Iris pigment epithelial cell (primary cell): ENCODE measurements at places on chromosomes 7 and 10.
A peak's percentile ranks its signal among the peaks of the same experiment; 100 is the strongest.

DNA sequence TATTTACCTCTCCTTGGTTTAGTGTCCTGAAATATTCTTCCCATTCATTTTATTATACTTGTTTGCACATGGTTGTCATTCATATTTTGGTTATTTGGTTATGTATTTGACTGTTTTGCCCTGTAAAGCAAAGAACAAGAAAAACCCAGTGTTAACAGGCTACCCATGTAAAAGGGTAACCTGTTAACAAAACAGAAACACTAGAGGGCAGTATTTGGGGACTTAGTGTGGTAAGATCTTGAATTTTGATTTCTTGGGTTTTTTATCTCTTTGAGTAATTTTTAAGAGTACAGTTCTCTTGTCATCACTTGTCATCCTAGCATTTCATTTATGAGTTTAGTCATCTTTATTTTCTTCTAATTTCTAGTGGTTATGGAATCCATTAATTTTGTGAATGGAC lies 51.3 kb downstream of the POLL start:
- DNase-seq, result peak; percentile 21

DNA sequence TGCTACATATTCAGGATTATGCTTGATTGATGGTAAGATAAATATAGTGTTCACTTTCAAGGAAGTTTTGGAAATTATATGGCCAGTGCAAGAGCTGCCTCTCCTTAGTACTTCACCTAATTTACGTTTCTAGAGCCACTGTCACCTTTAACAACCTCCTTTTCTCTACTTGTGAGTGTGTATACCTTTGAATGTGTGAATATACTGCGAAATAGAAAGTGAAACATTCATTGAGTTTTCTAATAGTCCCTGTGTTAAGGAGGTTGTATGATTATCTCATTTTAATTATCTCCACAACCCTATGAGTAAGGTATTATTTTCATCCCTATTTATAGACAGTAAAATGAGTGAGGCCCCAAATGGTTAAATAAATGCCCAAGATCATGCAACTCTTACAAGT lies 1050.5 kb downstream of the XPNPEP1 start:
- no peak for DNase-seq

DNA sequence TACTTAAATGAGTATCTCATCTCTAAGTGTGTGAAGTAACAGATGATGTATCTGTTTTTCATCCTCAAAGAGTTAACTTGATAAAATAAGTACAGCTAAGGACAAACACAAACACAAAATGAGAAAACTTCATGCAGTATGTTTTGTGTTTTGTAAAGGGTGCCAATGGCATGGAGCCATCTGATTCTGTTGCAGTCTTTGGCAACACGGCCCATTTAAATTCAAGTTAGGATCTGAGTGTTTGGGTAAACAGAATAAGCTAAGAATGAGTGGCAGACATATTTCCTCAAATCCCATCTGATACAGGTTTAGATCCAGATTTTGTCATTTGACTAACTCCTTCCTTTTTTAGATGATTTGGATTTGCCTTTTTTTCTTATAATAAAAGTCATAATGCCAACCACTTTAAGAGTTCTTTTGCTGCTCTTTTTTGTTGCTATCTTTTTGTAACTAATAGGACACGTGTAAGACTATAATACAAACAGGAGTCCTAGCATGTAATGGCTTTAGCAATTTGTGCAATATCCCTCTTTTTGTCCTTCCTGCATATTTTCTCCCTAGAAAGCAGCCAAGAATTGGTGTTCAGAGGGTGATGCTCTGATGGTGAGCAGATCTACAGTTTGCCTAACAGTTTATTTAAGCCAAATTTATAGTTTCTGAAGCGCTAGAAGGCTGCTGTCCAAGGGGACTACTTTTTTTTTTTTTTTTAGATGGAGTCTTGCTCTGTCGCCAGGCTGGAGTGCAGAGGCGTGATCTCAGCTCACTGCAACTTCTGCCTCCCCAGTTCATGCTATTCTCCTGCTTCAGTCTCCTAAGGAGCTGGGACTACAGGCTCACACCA lies 18.9 kb upstream of the ACTA2 start:
- DNase-seq, result no peak

- DNase-seq, result peak; percentile 77
Observed at GRCh38 chr7:116512520-116513188, 12.2 kb upstream of the CAV1 start.

- no peak for DNase-seq
Observed at GRCh38 chr10:7855205-7855604, 36.9 kb downstream of the TAF3 start.

DNA sequence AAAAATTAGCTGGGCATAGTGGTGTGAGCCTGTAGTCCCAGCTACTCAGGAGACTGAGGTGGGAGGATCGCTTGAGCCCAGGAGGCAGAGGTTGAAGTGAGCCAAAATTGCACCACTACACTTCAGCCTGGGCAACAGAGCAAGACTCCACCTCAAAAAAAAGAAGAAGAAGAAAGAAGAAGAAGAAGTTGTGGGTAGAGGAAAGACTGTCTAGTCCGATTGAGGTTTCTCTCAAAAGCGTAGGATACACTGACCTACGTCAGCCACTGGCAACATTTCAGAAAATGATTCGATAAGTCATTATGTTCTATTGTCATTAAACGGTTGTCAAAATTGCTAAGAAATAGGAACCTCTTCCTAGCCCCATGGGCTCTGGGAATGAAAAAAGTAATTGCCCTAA lies 22.3 kb upstream of the RHBDD2 start:
- no peak for DNase-seq

DNA sequence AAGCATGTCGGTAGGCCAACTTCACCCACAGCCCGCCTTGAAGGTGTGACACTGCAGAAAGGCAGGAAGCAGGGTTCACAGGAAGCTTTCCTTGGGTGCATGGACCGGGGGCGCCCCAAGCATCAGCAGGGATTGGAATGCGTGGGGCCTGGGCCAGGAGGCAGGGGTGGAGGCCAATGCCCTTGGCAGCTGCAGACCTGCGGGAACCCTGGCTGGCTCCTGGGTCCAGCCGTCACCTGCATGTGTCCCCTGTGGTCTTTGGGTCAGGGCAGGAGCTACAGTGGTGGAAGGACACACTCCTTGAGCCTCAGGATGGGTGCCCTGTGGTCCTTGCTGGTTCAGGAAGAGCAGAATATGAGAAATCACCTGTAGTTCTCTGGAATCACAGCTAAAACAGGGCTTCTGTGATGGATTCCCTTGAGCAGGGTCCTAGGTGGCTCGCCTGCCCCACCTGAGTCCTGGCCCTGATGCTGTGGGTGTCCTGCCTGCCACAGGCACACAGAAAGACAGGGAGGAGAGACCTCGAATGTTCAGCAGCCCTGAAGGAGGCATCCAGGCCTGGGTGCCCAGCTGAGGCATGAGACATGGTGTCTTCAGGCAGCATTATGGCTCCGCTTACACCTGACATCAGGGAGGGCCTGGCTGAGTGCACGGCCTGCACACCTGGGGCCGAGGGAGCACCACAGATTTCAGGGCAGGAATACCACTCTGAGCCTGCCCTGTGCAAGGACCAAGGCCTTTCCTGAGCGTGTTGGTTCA lies 15.1 kb downstream of the ANTXRL start:
- no peak for DNase-seq

DNA sequence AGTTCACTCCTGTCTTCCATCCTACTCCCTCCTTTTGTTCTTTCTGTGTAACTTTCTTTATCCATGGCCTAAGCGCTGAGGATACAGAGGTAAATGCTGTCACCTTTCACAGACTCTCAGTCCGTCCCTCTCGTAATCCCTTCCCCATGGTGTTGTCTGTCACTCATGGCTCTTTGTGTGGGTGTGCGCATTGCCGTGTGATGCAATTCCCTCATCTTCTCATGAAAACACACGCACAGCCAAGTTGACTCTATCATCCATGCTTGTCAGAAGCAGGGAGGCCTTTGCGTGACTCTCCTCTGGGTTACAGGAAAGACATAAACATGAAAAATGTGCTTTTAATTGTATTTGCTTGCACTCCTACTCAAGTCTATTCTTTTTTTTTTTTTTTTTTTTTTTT lies 125.6 kb upstream of the C7orf33 start:
- no peak for DNase-seq

GRCh38 chr10:132107949-132108877 lies 42.5 kb downstream of the JAKMIP3 start:
- no peak for DNase-seq

DNA sequence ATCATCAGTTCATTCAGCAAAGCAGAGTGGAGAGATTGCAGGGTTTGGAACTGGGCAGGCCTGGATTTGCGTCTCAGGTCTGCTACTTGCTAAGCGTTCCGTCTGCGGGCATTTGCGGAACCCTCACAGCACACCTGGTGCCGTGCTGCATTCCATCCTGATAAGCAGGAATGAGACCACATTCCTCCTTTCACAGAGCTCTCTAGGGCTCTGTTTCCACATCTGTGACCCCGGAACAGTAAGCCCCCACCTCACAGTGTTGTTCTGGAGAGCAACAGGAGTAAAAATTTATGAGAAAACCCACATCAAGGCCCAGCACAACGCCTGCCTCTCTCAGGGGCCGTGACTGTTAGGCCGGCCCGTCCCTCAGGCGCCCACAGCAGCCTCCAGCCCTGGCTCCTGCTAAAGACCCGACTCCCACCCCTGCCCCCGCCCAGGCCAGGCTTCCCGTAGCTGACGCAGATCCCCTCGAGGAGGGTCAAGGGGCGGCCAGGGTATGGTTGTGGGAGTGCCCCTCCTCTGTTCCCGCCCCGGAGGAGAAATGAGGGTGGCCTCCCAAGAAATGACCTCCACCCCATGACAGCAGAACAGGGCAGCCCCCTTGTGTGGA lies 128.9 kb downstream of the RGS10 start:
- DNase-seq, result peak; percentile 66

GRCh38 chr7:131605280-131605878 lies 49.0 kb upstream of the PODXL start:
- no peak for DNase-seq

- peak; percentile 52 for DNase-seq
Observed at GRCh38 chr7:54878339-54878738, 119.3 kb upstream of the SEC61G start.

GRCh38 chr10:1476455-1476803 lies 260.9 kb downstream of the ADARB2 start:
- DNase-seq, result no peak

- DNase-seq, result no peak
Observed at GRCh38 chr7:79877874-79878465, 256.7 kb upstream of the GNAI1 start.

DNA sequence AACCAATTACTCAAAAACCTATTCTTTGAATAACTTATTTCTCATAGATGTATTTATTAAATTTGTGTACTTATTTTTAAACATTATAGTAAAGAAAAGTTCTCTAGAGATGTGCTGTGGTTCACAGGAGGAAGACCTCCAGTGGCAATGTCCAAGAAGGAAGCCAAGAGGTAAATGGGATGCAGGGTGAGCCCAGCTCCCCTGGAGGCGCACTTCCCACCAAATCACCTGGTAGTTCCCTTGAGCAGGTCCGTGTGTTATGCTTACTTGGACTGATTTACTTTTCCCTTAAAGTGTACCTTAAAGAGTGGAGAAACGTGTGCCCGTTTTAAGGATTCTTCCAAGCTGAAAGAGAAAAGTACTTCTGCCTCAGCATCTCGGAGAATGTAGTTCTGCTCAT lies 55.3 kb downstream of the PAXIP1 start:
- DNase-seq, result no peak

DNA sequence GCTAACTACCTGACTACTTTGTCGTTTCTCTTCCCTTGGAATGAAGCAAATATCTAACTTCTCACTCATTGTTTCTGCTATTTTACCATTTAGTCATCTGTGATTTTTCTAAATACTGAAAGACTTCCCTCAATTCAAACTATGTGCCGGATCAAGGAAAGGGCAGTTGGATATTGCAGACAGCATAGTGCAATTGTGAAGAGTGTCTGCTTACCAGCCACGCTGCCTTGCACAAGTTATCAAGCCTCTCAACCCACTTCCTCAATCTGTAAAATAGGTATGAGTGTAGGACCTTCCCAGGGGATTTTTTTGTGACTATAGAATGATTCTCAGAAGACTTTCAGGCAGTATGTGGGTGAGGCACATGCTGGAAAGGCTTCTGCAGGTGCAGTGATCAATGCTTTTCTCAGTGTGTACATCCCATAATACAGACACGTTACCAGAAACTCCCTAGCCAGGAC lies 54.3 kb downstream of the EGFR start:
- DNase-seq, result peak; percentile 87

- peak; percentile 75 for DNase-seq
Observed at GRCh38 chr7:82050792-82051191, 280.9 kb upstream of the HGF start.

DNA sequence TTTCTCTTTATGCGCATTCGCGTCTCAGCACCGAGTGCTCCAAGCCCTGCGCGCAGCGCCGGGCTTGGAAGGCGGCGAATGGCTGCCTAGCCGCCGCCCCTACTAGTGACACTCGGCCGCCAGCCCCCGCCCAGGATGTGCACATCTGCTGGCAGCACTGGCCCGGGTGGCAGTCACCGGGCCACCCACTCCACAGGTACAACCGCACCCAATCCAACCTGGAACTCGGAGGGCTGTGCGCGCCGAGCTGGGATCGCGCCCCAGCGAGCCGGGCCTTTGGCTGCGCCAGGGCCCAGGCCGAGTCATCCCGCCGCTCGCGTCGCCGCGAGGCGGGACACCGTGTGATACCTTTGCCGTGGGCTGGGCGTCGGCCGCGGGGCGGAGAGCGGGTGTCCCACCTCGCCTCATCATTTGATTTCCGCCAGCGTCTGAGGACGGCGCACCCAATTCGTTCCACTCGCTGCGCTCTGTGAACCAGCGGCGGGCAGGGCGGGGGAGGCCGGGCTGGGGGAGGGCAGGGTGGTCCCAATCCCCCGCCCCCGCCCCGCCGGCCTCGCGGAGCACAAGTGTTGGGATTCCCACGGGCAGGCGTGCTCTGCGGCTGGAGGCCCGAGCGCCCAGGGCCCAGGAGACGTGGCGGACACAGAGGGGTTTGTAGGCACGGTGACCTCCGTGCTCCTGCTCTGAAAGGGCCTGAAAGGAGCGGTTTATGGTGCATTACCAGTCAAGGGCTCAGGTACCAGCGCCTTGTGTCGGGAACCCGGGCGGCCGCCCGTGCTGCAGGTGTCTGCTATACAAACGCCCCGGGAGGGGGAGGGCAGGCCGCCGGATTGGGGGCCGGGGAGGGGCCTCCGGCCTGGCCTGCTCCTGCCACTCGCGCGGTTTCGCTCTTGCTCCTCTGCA lies 17.8 kb upstream of the PTF1A start:
- DNase-seq, result no peak

GRCh38 chr7:53789741-53790140 lies 752.4 kb upstream of the VSTM2A start:
- no peak for DNase-seq

- DNase-seq, result no peak
Observed at GRCh38 chr7:77879272-77879671, 80.7 kb downstream of the PHTF2 start.
